Inflammatory macrophage (primary cell): ENCODE measurements at places on chromosomes 1 and 21.
A peak's percentile ranks its signal among the peaks of the same experiment; 100 is the strongest.

DNA sequence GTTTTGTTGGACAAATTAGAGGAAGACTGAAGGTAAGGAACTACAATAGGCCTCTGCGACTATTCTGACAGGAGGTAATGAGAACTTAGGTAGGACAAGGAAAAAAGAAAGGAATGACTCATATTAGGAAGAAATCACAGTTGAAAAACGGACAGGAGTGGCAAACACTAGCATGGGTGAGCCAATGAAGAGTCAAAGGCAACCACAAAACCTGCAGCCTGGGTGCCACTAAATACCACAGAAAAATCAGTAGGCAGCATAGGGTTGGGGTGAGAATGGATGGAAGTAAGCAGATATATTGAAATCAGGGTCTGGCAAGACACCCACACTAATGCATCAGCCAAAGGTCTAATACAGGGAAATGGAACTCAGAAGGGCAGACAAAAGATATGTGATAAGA, 10.0 kb downstream of the RBM34 start:
- DNase-seq: no peak

DNA sequence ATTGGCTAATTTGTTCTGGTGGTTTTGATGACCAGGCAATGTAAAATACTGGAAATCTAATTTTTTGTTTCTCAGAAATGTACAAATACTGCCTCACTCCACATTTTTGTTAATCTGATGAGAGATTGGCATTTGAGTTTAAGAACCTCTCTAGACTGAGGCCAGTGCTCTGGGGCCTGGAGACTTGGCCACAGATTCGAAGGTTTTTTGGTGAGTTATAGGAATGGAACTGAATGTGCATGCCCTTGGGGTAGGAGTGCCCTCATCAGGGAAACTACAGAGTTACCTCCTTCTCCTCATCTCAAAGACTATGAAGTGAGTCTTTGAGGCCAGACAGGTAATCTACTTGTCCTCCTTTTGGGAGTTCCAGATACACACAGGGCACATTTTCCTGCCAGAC, 347.9 kb downstream of the LTN1 start:
- DNase-seq: no peak

DNA sequence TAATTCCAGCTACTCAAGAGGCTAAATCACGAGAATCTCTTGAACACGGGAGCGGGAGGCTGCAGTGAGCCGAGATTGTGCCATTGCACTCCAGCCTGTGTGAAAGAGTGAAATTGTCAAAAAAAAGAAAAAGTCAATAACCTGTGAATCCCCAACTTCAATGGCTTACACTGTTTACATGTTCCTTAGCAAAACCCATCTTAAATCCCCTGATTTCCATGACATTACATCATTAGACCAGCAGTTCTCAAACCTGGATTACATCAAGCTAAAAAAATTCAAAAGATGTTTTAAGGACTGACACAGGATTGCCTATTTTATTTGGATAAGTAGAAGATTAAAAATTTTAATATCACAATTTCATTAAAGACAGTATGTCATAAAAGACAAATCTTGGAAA, 12.4 kb downstream of the GPBP1L1 start:
- DNase-seq: no peak

- DNase-seq: peak; percentile 28
Observed at GRCh38 chr1:227729881-227730629, 5.0 kb downstream of the JMJD4 start.

GRCh38 chr1:102879439-102879993, 228.8 kb downstream of the COL11A1 start:
- no peak for DNase-seq

DNA sequence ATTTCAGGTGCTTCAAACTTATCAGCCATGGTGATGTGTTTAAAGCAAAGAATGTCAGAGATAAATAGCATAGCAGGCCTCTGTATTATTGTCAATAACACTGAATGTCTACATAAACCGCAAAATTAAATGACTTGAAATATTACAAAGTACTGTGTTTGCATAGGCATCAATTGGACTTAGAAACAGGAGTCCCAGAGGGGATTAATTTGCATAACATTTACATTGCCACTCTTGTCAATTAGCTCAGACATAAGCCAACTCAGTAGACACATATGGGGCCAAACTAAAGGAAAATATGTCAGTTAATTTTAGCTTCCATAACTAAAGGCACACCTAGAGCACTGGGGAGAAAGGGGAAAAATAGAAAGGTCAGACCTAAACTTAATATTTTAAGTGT, 814.5 kb upstream of the NEGR1 start:
- no peak for DNase-seq

DNA sequence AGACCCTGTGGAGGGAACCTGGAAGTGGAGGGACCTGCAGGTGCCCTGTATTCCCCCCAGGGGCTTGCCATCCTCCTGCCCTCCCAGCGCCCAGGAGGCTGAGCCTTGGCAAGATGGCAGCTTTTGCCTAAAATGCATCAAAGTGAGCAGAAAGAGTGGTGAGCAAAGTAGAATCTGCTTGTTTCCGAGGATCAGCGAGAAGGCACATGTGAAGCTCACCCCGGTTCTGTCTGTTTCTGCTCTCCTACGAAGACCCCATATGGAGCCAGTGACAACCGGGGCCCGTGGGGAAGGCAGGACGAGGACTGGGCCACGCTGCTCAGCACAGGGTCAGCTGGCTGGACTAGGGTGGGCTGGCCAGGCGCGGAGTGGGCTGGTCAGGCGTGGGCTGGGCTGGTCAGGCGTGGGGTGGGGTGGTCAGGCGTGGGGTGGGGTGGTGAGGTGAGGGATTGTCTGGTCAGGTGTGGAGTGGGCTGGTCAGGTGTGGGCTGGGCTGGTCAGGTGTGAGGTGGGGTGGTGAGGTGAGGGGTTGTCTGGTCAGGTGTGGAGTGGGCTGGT, 5.2 kb upstream of the FNDC10 start:
- no peak for DNase-seq

DNA sequence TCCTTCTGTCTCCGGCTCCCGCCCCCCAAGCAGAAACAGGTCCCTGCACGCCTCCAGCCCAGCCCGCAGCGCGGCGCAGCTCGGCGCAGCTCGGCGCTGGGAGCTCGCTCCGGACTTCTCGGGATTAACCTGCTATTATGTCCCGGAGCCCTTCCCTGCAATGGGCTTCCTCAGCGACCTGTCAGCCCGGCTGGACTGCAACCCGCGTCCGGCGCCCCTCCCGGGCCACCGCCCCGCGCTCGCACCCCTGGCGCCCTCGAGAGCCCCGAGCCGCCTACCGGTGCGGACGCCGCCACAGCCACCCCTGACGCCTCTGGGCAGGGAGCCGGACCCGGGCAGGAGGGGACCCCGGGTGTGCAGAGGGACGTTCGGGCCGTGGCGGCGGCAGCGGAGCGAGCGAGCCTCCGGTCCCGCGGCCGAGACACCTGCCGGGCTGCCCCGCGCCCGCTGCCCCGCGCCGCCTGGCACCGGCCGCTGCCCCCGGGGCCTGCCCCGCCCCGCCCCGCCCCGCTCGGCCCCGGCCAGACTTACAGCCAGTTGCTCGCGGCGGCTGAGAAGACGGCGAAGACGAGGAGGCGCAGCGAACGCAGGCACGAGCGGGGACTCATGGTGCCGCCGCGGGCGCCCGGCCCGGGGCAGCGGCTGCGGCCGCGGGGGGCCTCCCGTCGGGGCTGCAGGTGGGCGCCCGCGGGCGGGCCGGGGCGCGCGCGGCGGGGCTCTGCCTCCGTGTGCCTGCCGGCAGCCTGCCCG, 407 bp downstream of the WNT4 start:
- DNase-seq: no peak

DNA sequence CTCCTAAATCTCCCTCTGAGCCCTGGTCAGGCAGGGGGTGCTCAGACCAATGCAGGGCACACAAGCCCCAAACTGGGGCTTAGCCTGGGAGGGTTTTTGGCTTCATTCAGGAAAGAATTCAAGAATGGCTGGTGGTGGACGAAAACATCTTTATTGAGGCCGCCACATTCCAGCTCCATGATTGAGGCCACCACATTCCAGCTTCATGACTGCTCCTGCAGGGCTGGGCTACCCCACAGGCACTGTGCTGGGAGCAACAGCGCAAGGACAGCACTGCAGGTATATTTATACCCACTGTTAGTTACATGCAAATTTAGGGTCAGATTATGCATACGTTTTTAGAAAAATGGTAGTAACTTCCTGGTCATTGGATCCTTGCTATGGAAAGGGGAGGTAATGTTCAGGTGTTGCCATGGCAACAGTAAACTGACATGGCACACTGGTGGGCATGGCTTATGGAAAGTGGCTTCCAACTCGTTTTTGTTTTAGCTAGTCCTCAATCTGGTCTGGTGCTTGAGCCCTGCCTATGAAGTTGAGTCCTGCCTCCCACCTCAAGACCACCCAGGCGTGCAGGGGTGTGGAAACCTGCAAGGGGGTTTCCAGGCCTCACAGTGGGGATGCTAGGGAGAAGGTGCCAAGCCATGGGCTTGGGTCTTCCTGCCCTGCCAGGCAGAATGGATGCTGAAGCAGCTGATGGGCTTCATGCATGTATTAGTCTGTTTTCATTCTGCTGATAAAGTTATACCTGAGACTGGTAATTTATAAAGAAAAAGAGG, 348.7 kb upstream of the AJAP1 start:
- DNase-seq: no peak

- DNase-seq: no peak
Observed at GRCh38 chr1:44945967-44946366, 40.4 kb downstream of the EIF2B3 start.

- no peak for DNase-seq
Observed at GRCh38 chr21:40853956-40854688, 7.2 kb upstream of the DSCAM start.

GRCh38 chr21:21851657-21852056, 853.4 kb downstream of the NCAM2 start:
- DNase-seq: no peak

- peak; percentile 35 for DNase-seq
Observed at GRCh38 chr1:53508991-53509666, 49.9 kb downstream of the DMRTB1 start.

- DNase-seq: no peak
Observed at GRCh38 chr1:194975913-194976312, 1632.3 kb downstream of the KCNT2 start.

DNA sequence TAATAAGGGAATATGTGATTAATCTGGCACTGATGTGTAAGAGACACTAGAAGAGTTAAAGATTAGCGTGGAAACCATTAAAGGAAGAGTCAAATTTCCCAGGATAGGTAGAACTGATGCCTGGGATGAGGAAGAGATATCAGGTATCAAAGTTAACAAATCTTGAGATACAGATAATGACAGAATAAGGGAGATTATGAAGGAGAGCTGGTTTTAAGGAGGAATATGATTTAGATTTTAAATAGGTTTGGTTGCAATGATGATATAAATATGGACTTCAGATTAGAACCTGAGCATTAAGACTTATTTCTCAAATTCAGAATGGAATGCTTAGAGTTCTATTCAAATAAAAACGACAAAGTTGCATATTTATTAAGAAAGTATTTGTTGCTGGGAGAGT, 26.2 kb downstream of the MAGI3 start:
- DNase-seq: no peak

- DNase-seq: peak; percentile 41
Observed at GRCh38 chr1:203286161-203286984, 18.9 kb upstream of the BTG2 start.

DNA sequence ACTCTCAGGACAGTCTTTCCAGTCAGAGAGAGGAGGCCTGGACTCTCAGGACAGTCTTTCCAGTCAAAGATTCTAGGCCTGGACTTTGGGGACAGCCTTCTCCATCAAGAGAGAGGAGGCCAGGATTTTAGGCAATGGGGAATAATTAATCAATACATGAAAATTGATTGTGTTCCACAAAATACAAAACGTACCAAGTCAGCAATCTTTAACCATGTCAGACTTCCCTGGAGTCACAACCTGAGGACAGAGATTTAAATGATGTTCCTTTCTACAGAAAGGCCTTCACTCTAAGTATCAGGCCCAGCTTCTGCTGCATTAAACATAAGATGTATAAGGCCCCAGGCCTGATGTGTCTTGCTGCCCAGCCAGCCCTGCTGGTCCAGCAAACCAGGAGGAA, 27.0 kb upstream of the GPR157 start:
- no peak for DNase-seq

- no peak for DNase-seq
Observed at GRCh38 chr1:87220993-87221392, 107.7 kb upstream of the LMO4 start.

- no peak for DNase-seq
Observed at GRCh38 chr1:115782571-115783281, 14.2 kb upstream of the CASQ2 start.

GRCh38 chr21:41745971-41746743, 20.7 kb downstream of the RIPK4 start:
- DNase-seq: no peak

DNA sequence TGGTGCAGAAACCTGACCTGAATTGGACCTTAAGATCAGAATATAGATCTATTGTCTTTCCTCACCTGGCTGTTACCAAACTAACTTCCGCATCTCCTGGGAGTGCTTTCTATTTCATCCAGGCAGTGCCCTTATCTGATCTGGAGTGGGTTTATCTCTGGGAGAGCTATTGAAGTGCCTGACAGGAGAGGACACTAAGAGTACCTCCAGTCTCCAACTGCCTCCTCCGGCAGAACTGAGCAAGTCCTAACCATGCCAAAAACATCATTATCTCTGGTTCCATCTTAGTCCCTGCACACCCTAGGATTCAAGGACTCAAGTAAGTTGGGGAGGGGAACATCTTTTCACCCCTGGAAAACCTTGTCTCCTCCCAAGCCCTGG, 12.4 kb upstream of the KCNJ15 start:
- DNase-seq: no peak

- DNase-seq: no peak
Observed at GRCh38 chr1:111204201-111204982, 3.9 kb upstream of the DENND2D start.

DNA sequence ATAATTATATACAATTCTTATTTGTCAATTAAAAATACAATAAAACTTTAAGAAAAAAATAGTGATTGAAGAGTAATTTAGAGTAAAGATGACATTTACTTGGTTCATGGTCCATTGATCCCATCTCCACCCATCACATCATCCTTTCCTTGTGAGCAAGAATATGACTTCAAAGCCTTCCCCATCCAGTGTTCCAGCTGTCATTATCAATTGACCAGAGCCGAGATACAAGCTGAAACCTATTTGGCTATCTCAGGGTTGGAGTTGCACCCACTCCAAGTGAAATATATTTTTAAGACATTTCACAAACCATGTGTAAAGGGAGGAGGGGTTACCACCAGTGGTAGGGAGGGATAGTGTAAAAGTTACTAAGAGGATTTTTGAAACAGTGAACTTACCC, 428.9 kb upstream of the C1orf87 start:
- no peak for DNase-seq

GRCh38 chr1:63129855-63130254, 192.5 kb upstream of the FOXD3 start:
- no peak for DNase-seq

DNA sequence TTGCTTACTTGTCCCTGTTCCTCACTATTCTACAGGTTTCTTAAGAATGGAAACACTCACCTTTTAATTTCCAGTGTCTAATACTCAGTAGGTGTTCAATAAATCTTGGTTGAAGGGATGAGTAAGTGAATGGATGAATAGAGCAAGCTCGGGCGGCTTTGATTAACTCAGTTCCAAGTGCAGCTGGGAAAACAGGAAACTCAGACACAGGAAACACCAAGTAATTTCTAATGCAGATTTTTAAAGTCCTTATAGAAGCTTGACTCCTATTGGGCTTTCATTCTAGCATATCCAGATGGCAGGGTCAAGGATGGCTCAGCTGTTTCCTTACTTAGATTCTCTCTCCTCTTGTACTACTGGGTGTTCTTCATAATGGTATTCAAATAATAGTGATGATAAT, 14.0 kb downstream of the CAMK1G start:
- no peak for DNase-seq
